ENCODE measurements at places on chromosomes 2 and 18.

- no peak for DNase-seq
Measured at GRCh38 chr2:230665263-230665691, 47.4 kb upstream of the CAB39 start.

DNA sequence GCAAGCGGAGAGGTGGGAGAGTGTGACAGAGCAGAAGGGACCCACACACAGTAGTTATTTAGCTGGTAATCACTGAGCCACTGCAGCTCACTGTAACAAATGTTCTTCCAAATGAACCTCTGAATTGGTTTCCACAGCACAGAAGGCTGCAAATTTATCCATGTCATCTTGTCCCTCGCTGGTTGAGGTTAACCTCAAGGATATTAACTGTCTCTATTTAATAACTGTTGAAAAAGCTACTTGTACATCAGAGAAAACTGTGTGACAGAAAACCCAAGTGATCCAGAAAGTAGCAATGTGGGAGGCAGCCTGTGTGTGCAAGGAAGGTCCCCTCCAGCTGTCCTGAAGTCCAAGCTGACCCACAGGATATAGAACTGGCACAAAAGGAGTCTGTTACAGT lies 153.6 kb downstream of the DSEL start:
- no peak for DNase-seq

DNA sequence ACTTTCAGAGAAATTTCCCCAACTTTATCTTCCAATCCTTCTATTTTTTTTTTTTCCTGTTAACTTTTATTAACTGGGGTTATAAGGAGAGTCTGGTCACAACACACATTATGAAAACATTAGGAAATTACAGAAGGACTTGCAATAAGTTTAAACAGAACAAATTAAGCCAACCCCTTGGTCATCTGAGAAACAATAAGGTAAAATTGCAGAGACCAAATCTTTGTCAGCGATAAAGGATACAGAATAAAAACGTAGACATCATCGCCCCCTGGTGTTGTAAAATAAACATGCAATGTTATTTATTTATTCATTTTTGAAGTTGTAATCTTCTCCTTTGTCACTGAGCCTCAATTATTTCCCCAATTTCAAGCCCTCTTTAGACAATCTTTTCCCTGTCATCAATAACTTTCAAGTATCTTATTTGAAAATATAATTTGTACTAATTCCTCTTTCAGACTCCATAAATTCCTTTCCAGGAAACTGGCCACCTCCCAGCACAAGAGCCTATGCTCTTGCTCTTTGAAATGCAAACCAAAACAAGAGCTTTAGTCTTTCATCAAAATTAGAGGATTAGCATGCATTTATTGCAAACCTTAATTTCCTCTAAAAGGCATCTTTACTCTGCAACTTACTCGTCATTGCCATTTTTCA lies 19.5 kb downstream of the G6PC2 start:
- no peak for DNase-seq

- no peak for DNase-seq
Measured at GRCh38 chr2:64641599-64641998, 12.1 kb downstream of the SERTAD2 start.

DNA sequence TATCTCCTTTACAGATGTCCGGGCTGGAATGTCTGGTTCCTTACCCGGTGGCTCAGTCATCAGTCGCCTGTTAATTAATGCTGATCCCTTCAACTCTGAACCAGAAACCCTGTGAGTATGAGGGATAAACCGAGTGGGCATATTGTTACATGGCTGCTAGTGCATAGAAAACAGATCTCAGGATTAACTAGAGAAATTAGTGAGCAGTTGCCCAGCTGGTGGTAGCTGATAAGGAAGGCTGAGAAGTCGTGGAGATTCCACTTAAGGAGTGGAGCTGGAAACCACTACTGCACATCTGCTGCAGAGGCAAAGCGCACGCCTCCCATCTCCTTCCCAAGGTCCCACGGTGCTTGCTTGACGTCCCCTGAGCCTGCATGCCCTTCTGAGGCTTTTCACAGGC lies 97.7 kb downstream of the DGKD start:
- no peak for DNase-seq

- no peak for DNase-seq
Measured at GRCh38 chr18:23982155-23983079, 32.1 kb upstream of the TTC39C start.

GRCh38 chr18:36086186-36086585 lies 18.8 kb upstream of the RPRD1A start:
- DNase-seq, result no peak

Measured in cerebellar nuclear complex (tissue), 1 donor.